Cerebellum (tissue), 4 donors: ENCODE measurements at places on chromosomes 5 and 9. TPM values are rescaled to one million over a fixed set of nuclear protein-coding genes. Genes with fewer than 3 reads are reported as not detected.

GRCh38 chr5:148268566-148268965, at the start of gene SPINK13:
SPINK13 (plus strand) TSS chr5:148268794; CDS start chr5:148270073, 1,279 bp downstream.
- no peak for DNase-seq

- no peak for DNase-seq
These were observed 376.8 kb upstream of the RFX3 start for GRCh38 chr9:3902631-3903030.

- DNase-seq, result no peak
These were observed 5.7 kb upstream of the TRAF2 start for GRCh38 chr9:136880651-136881050.

GRCh38 chr5:95669540-95669939, 13.3 kb downstream of the SPATA9 start:
- peak; percentile 80 for DNase-seq

DNA sequence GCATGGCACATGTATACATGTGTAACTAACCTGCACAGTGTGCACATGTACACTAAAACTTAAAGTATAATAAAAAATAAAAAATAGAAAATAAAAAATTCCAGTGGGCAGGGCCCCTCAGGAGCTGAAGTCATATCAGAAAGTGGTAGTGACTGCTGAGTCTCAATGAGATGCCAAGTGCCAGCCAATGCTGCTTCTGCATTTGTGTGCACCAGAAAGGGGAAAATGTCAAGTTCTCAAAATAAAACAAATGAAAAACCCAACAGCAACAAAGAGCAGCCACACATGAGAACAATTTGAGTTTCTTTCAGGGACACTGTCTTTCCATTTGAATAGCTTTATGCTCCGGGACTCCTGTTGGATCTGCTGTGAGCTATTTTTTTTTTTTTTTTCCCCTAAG, 117.2 kb upstream of the CCDC112 start:
- DNase-seq, result no peak

DNA sequence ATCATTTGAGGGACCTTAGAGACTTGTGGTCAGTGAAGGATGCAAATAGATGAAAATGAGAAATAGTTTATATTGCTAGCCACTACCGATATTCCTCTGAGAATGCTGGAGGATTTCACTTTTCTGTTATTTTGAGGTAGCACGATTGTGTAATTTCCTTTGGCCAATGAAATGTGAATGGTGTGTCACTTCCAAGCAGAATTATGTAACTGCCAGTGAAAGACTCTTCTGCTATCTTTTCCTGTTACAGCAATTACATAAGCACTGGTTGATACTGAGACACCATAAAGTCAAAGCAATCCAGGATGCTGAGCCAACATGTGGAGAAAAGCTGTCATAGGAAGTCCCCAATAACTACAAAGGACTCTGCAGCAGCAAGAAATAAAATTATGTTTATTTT, 3.6 kb upstream of the PCDHA2 start:
- DNase-seq, result no peak

Gene CCDC171
- total RNA-seq, result 19.7 TPM

DNA sequence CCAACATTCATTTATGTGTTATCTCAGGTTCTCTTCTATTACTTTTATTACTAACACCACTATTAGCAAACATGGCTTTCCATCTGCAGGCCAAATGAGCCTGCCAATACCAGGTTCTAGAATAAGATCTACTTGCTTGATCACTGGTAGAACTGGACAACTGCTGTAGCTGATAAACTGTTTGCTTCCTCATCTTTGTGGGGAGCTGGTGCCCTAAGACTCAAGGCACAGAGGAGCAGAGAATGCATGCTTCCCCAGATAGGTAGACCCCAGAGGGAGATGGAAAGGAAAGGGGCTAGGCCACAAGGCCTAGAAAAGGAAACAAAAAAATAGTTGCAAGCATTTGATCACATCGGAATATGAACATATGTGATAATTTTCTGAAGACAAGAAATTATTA, 30.7 kb upstream of the AUH start:
- DNase-seq, result no peak

- no peak for DNase-seq
These were observed 314.5 kb downstream of the SPATA31D1 start for GRCh38 chr9:82302968-82303655.

GRCh38 chr5:139204196-139204595, 6.0 kb upstream of the SIL1 start:
- peak; percentile 20 for DNase-seq

Gene IFNB1
- total RNA-seq, result not detected

DNA sequence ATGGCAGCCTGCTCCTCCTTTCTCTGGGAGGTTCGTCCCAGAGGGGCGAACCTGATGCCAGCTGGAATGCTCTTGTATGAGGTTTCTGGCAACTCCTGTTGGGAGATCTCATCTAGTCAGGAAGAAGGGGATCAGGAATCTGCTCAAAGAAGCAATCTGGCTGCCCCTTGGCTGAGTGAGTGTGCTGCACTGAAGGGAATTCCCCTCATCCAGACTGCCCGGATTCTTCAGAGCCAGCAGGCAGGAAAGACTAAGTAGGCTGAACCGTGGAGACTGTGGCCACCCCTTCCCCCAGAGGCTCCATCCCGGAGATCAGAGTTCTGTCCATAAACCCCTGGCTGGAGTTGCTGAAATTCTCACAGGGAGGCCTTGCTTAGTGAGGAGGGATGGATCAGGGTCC, 476.0 kb downstream of the CSNK1G3 start:
- no peak for DNase-seq

- DNase-seq, result no peak
These were observed 268.2 kb downstream of the TMEM232 start for GRCh38 chr5:110458313-110458712.

DNA sequence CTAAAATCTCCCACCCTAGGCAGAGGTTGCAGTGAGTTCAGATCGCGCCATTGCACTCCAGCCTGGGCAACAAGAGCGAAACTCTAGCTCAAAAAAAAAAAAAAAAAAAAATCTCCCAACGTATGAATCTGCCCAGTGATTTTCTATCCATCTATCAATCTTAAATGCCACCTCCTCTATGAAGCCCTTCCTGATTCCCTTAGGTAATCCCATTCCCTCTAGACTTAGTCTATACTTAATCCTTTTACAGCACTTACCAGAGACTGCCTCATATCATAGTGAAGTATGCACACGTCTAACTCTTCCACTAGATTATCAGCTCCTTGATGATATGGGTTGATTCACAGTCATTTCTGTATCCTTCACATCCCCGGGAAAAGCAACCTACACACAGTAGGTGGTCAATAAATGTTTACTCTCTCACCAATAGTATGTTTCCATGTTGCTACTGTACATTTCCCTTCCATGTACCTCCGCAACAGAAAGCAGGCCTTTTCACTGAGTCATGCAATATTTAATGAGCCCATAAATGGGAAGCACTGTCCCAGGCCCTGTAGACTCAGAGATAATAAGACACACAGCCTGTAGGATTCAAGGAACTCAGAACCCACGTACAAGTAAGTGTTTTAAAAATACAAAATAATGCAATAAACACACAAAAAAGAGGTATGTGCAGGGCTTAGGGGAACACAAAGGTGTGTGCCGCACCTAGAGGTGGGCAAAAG, 1.2 kb downstream of the DROSHA start:
- no peak for DNase-seq

DNA sequence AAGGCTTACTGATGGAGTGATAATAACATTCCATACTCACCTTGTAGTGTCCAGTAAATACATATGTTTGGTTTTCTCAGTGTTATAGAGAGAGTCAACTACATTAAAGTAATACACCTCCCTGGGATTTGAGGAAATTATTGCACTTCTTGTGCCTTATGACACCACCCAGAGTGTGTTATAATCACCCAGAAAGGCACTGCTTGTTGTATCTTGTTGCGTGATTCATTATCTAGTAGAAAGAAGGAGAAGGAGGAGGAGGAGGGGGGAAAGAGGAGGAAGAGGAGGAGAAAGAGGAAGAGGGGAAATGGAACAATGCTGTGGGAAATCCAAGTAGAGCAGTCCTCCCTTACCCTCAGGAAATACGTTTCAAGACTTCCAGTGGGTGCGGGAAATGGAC, 661.8 kb upstream of the WWC1 start:
- no peak for DNase-seq

- no peak for DNase-seq
These were observed 222.9 kb downstream of the KIAA0825 start for GRCh38 chr5:94395468-94395867.

DNA sequence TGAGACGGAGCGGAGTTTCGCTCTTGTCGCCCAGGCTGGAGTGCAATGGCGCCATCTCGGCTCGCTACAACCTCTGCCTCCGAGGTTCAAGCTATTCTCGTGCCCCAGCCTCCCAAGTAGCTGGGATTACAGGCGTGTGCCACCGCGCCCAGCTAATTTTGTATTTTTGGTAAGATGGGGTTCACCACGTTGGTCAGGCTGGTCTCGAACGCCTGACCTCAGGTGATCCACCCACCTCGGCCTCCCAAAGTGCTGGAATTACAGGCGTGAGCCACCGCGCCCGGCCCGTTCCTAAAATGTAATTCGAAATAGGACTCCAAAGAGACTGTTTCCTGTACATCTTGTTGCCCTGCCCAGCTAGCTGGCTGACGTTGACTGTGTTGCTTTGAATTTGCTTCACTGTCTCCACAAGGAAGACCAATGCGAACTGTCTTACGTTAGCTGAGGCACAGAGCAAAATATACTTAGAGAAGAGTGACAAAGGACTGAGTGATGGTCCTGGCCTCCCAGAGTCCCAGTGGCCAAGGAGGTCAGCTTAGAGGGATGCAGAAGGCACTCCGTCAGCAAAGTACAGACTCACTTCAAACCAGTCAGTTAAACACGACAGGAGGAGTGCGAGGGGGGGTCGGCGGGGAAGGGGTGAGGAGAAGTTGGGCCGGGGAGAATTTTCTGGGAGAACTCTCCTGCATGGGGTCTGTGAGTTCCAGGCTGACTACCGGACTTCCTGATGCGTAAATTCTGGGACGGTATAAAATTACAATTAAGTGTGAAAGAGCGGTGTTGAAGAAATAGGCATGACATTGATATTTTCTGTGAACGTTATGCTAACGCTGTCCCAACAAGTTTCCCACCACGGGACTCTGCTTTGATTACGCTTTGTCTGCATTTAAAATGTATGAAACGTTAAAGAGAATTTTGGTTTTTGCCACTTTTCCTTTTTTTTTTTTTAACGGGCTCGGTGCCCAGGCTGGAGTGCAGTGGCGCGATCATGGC, 6.8 kb upstream of the TRIM41 start:
- DNase-seq, result no peak

DNA sequence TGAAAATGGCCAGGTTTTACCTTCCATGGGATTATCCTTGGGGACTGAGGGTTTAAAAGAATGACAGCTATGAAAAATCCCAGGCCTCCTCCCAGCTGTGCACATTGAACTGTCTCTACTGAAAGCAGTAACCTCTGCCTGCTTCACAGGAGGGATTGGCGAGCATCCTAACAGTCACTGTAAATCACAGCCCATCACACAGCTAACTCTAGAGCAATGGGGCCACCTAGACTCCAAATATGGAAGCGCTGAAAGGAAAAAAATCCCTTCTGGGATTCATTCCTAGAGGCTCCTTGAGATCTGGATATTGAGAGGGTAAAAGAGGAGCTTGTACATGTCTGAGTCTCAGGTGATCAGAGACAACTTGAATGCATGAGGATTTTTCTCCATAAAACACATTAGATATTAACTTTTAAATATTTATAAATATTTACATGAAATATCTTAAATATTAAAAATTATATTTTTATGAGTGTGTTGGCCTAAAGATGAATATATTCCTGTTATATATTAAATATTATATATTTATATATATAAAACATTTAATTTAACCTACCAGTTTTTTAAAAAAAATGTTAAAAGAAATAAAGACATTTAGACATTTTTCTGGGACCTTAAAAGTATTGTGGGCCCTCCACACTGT, 133.8 kb upstream of the SLC24A2 start:
- DNase-seq, result peak; percentile 26

Gene IL17B
- total RNA-seq, result not detected

DNA sequence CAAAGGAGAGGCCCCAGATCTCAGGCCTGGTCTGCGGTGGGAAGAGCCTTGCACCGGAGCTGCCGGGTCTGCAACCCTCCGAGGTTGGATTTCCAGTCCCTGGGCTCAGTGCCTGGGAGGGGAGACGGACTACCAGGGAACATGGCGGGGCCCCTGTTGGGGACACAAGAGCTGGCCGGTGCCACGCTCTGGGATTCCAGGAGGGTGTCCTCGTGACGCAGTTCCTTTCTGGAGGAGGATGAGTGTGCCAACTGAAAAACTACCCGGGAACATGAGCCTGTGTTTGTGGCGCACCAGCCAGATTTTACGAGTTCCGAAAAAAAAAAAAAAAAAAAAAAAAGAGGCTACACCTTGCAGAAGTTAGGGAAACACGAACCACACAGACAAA, 9.0 kb downstream of the NRARP start:
- no peak for DNase-seq

DNA sequence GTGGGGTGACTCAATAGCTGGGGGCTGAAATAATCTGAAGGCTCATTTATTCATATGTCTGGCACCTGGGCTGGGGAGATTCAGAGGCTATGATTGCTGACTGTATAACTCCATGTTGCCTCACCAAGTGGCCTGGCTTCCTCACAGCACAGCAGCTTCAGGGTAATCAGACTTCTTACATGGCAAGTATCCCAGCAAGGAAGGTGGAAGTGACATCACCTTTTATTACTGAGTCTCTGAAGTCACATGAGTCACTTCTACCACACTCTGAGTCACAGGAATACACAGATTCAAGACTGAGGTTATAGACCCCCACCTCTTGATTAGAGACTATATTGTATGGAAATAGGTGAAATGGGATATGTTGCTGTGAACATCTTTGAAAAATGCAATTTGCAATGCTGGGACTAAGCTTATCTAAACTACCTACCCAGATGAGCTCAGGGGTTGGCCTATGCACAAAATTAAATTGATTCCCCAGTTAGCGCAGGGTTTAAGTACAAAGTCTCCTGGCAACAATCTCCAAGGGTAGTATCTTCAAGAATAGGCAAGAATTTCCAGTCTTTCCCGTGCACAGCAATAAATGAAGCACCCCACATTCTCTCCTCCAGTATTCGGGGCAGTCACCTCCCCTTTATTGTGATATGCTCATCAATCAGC, 553.1 kb downstream of the LRRC70 start:
- DNase-seq, result no peak

- no peak for DNase-seq
These were observed 15.3 kb upstream of the TRPM3 start for GRCh38 chr9:71136696-71137095.

DNA sequence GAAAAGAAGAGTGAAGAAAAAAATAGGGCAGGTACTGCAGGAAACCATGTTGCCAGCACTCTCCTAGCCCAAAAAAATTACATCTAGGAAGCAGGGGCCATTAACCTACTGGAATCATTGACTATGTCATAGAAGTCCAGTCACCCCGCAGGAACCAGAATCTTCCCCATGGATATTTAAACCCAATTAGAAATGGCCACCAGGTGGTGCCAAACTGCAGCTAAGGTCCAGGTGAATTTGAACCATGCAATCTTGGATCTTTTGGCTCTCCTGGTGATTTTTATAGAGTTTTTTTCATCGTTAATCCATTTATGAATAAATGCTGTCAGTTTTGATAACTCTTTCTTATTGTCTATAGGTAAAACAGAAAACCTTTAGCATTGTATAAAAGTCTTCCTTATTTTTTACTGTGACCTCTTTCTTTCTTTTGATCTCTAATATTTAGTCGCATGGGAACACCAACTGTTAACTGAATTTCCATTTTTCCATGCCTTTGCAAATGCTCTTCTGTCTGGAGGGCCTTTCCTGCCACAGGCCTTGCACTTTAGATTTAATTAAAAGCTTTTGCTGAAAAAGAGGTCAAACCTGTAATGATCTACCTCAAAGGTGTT, 147.5 kb upstream of the FGF10 start:
- no peak for DNase-seq
